Astrocyte of the spinal cord (primary cell): ENCODE measurements at places on chromosomes 12 and 14.

- peak; percentile 91 for DNase-seq
Observed at GRCh38 chr12:64083285-64084210, 138.5 kb downstream of the KICS2 start.

DNA sequence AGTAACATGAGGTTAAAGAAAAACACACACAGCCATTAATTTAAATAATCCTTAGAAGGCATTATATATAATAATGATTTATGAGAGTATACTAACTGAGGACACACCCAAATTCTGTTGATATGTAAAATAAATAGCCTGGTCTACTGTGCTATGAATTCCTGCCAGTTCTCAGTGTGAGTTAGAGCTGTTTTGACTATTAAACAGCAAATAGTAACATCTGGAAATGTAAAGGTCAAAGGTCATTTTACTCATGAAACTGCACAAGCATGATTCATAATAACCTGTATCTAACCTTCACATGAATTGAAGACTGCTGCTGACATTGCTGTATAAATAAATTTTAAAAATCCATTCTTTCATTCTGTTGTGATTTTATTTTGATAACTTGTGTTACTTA, 966.7 kb downstream of the SLC6A15 start:
- peak; percentile 79 for DNase-seq

- DNase-seq: no peak
Observed at GRCh38 chr14:39568809-39569538, 136.7 kb upstream of the FBXO33 start.

GRCh38 chr14:35351897-35352273, 52.7 kb downstream of the NFKBIA start:
- DNase-seq: no peak

GRCh38 chr14:76413962-76414600, 38.1 kb downstream of the ESRRB start:
- no peak for DNase-seq

DNA sequence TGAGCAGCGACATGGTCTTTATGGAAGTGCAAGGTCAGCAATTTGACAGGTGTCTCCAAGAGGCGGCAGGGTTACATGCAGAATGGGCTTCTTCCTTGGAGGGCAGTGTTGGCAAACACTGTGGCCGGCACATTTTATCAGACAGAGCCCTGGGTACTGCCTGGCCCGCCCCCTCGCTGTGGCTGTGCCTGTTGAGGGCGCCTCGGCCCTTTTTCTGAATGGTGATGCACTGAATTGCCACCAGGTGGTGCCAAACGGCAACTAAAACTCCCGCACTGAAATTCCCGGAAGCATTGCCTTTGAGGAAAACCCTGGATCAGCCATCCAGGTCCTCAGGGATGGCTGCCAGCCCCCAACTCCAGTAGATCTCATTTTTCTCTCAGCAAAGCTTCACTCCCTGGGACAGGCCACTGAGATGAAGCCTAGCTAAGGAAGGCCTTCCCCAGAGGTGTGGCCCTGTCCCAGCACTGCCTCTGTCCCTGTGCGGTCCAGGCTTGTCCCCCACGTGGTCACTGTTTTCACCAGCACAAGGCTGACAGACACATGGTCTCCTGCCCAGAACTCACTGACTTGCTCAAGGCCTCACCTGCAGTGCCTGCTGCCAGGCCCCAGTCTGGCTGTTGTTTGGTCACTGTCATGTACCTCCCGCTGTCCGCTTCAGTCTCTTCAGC, 73.6 kb downstream of the TESC start:
- DNase-seq: peak; percentile 62

DNA sequence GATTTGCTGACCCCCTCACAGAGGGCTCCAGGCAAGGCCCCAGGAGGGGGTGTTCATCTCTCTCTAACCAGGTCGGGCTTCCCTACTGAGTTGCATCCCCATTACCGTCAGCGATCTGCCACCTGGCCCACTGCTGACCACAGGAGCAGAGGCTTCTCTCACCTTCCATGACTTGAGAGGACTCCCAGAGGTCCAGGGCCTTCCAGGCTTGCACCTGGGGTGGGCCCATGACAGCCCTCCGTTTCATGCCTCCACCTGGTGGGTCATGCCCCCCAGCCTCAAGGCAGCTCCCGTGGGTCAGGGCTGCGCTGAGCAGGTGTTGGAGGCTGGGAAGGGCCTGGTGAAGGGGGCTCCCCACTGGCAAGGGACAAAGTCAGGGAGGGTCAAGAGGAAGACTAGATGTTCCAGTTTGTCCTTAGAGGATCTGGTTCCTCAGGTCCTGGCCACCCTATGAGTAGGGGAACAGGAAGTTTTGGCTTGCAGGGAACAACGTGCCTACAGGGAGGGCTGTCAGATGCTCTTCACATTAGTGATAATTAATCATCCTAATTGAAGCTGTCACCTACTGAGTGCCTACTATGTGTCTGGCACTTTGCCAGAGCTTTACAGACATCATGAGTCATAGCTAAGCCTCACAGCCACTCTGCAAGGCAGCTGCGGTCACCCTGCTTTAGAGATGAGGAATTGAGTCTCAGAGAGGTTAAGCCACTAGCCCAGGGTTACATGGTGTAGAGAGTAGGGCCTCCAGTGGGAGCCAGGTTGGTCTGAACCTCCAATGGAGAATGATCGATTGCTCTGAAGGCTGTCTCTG, 13.8 kb downstream of the NFKBIA start:
- DNase-seq: peak; percentile 50

- no peak for DNase-seq
Observed at GRCh38 chr12:69066492-69067373, 133.8 kb upstream of the CPM start.

DNA sequence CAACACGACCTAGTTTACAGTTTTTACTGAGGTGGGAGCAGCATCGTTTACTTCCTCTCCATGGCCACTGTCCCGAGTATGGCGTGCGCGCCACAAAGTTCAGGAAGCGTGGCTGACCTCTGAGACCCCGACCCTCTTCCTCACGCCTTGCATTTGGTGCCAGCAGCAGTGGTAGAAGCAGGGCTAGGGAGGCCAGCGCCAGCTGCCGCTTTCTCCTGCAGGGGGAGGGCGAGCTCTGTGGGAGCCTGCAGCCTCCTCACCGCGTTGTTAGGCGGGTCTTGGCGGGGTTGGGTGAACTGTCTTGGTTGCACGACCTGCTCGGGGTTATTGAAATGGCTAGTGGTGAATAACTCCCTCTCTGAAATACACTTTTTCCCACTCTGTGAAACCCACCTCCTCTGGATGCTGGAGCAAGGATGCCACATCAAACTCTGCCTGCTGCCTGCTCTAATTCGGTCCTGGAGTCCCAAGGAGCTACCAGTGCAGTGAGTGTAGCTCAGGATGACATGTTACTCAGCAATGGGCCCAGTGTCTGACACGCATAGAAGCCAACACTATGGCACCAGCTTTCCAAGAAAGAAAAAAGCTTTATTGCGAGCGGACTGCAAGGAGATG, 22.3 kb upstream of the TDRD9 start:
- DNase-seq: no peak

DNA sequence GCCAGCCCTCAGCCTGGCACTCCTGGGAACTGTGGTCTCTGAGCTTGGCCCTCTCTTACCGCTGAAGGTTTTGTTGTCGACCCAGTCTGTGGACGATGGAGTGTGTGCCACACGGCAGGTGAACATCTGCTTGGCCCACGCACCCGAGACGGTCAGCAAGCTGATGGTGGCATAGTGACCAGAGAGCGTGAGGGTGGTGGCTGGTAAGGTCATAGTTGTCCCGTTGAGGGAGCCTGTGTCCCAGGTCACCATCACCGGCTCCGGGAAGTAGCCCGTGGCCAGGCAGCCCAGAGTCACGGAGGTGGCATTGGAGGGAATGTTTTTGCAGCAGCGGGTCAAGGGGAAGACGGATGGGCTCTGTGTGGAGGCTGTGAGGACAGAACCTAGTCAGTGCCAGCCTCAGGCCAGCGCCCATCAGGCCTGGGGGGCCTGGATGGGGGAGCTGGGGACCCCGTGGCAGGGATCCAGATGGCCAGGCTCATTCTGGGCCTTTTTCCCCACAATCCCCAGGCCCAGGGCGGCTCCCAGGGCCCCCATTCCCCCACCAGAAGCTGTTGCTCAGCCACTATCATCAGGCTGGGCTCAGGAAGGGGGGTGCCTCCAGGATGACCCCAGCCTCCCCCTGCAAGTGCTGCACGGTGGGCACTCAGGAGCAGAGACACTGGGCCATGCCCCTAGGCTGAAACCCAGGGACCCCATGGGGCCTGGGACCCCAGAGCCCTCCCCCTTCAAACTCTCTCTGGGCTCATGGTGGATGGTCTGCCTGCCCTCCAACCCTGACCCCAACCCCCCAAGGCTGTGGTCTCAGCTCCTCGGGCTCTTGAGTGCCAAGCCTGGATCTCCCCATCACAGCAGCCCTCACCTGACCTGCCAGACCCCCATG, 75.2 kb downstream of the TMEM121 start:
- no peak for DNase-seq

DNA sequence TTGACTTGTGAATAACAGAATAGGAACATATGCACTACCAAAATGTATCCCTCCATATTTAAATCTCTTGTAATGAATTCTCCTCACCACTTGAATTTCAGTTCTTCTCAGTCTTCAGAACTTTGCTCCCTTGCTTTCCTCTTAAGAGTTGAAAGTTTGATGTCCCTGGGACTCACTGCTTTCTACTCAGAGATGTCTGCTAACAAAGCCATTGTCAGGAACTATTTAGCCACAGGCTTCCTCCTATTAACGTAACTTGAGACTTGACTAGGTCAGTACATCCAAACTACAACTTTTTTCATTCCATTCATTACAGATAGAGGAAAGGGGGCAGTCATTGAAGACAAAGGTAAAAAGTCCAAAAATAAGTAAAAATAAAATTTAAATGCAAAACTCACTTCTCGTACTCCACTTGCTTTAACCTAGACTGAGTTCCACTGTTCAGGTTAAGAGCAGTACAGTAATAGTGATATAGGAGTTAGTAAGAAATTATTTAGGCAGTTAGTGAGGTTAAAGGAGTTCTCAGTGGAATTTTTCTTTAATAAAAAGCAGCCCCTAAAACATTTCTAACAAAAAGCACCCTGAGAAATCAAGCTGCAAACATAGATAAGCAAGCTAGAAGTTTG, 364.2 kb downstream of the SOX5 start:
- no peak for DNase-seq

- DNase-seq: peak; percentile 37
Observed at GRCh38 chr12:117854339-117855012, 114.3 kb downstream of the KSR2 start.

DNA sequence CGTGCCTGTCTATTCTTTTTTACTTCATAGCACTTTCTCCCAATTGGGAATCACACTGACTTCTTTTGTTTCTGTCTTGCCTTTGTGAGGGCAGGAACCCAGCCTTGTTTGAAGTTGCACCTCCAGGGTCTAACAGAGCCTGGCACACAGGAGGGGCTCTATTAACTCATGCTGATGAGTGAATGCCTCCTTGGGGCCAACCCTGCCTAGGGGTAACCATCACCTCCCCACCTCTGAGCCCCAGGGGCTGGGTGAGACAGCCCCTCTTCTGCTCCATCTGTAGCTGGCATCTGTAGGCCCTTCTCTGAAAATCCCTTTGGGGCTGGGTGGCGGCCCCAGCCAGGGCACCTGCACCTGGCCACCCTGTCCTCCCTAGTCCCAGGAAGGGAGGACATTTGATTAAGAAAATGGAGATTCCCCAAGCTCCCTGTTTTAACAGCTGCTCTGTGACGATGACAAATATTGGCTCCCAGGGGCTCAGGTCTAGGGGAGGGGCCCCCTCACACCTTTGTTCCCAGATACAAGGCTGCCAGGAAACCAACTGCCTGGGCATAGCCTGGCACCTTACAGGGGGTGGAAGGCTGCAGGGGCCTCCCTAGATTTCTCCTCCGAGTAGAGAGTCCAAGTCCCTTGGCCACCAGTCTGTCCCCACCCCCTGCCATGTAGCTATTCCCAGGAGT, 11.8 kb downstream of the TAMALIN start:
- no peak for DNase-seq

- no peak for DNase-seq
Observed at GRCh38 chr12:113420996-113421595, 1.1 kb upstream of the SDSL start.

DNA sequence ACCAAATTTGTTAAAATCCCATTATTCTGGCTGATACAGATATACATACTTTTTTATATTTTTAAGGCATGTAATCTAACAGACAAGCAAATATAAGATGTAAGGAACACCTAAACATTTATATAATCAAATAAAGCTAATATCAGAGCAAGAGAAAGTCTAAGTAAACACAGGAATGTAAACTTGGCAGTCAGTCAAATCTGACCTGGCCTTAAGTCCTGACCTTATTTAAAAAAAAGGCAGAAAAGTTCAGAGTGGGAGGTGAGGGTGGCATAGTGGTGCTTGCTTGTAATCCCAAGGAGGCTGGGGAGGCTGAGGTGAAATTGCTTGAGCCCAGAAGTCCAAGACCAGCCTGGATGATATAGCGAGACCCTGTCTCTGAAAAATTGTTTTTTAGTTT, 152.6 kb downstream of the DERA start:
- no peak for DNase-seq

GRCh38 chr12:128004383-128004938, 262.5 kb upstream of the TMEM132C start:
- no peak for DNase-seq

- DNase-seq: no peak
Observed at GRCh38 chr14:75030147-75030546, 21.1 kb downstream of the MLH3 start.

GRCh38 chr12:50734409-50735263, 29.3 kb upstream of the ATF1 start:
- DNase-seq: peak; percentile 19

GRCh38 chr14:96167224-96168148, 37.2 kb upstream of the BDKRB2 start:
- peak; percentile 40 for DNase-seq

- DNase-seq: no peak
Observed at GRCh38 chr14:23045419-23046357, 3.7 kb downstream of the PSMB11 start.

DNA sequence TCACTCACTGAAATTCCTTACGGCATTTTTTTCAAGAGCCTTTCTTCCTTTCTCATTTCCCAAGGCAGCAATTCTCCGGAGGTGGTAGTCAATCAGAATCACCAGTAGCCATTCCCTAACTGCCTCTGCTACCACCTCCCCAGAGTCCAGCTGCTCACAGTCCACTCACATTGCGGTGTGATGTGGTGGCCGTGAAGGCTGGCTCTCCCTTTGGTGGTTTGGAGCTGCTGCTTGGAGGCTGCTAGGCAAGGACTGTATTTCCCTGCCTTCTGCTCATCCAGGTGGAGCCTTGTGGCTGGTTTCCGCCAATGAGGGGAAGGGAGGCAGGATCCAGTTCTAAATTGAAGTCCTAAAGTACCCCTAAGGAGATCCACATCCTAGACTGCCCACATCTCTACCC, 222.0 kb downstream of the ANO2 start:
- no peak for DNase-seq

GRCh38 chr14:49931523-49931922, 38.6 kb downstream of the ARF6 start:
- no peak for DNase-seq

- no peak for DNase-seq
Observed at GRCh38 chr14:101600336-101600890, 39.1 kb downstream of the DIO3 start.

GRCh38 chr12:113097716-113098440, 37.7 kb downstream of the RASAL1 start:
- DNase-seq: peak; percentile 38

- peak; percentile 48 for DNase-seq
Observed at GRCh38 chr12:104669851-104670337, 213.1 kb downstream of the CHST11 start.
